ENCODE measurements at places on chromosomes 16 and 17.
A peak's percentile ranks its signal among the peaks of the same experiment; 100 is the strongest.

DNA sequence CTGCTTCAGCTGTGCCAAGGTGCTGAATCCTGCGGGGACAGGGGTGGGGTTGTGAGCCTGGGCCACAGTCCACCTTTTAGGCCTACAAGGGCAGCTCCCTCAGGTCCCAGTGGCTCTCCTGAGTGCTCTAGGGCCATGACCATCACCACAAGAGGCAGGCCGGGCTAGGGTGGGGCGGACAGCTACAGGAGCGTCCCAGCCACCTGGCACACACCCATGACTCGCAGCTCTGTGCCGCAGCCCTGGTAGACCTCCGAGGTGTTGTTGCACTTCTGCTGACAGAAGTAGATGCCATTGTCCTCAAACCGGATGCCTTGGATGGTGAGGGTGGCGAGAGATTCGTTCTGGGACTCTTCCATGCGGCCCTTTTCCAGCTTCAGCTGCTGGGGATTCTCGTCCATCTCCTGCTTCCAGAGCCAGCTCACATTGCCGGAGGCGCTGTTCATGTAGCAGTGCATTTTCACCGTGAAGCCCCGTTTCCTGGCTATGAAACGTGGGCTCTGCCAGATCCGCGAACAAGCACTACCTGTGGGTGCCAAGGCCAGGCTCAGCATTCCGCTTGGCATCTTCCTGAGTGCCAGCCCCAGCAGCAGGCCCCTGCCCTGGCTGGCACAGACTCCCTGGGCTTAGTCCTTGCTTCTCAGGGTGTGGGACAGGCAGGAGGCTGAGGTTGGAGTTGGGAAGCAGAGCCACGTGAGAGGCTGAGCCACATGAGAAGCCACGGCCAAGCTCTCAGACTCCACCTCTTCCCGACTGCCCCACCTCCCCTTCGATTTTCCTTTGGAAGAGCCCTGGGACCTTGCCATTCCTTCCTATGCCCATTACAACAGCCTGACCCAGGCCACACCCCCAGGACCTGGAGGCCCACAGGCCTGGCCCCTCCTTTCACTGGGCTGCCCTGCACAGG lies 2.0 kb downstream of the CD79B start:
- DNase-seq = no peak

DNA sequence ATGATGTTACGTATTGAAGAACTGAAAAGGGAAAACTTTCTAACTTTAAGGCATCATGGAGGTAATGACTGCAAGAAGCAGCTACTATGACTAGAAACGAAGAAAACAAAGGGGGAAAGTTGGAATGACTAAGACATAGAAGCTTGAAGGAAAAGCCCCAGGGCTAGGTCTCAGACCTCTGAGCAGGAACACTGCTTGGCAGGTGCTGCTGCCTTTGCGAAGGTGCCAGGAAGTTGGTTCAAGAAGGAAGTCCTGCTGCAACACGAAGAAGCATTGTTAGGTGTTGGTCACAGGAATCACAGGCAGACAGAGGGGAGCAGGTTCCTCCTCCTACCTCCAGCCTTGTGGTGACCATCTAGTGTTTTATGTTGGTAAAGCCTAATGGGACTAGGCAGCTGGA lies 48.1 kb upstream of the HS3ST4 start:
- no peak for DNase-seq

- no peak for DNase-seq
Measured at GRCh38 chr17:35295686-35296085, 52.8 kb downstream of the SLFN5 start.

GRCh38 chr16:50272687-50273381 lies 6.5 kb downstream of the ADCY7 start:
- DNase-seq = no peak

DNA sequence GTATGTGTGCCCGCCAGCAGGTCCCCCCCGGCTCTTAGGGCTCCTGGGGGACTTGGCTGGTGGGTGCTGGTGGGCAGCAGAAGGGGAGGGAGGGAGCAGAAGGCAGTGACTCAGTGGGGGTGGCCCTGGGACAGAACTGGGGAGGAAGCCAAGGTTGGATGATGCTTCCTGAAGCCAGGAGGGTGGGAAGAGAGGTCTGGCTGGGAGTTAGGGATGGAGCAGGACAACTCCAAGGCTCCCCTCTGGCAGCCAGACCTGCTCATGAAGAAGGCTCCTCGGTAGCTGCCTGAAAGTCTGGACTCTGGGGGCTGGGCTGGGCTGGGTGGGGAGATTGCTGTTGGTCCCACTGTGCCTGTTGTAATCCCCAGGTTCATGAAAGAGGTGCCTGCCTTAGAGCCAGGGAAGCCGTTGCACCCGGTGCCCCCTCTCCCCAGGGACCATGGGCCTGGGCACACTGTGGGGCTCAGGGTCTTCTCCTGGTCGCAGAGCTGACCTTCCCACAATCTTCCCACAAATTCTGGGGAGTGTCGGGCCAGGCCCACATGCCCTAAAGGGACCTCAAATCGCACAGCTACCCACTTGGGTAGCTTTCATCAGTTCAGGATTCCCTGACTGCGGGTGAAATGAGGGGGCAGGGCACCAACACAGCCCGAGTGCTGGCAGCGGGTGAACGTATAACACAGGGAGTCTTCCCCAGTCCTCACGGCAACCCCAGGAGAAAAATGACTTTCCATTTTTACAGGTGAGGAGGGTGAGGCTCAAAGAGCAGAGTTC lies 1.1 kb upstream of the PLEKHG4 start:
- no peak for DNase-seq

DNA sequence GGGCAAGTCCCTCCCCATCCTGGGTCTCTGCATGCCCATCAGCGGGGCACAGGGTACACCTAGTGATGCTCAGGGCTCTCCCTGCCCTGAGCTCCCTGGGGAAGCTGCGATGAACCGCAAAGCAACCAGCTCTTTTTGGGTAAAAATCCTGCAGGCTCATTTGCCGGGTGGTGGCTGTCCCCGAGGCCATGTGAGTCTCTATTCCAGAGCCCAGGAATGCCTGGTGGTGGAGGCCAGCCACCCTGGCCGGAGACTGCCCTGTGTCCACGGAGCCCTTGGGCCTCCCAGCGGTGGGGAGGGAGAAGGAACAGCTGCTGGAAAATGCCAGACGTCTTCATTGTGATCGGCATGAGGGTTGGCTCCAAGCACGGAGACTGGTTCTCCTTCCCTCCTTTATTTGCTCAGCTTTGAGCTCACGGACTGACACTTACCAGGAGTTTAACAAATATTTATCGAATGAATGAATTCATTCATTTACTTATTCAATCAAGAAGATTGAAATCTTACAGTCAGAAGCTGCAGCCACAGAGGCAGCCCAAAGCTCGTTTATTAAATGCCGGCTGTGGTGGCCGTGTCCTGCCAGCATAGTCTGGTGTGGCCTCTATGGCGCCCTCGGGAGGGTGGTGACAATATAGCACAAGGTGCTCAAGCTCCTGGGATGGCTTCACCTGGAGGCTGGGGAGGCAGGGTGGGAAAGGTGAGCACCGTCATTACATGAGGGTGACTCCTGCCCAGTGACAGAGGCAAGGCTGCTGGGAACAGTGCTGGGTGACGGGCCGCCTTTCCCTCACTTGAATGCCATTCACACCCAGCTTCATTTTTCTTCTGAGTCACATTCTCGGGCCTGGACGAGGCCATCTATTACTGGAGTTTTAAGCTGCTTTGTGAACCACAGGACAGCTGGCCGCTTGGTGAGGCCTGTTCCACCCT lies 31.1 kb upstream of the JPH3 start:
- DNase-seq = no peak

DNA sequence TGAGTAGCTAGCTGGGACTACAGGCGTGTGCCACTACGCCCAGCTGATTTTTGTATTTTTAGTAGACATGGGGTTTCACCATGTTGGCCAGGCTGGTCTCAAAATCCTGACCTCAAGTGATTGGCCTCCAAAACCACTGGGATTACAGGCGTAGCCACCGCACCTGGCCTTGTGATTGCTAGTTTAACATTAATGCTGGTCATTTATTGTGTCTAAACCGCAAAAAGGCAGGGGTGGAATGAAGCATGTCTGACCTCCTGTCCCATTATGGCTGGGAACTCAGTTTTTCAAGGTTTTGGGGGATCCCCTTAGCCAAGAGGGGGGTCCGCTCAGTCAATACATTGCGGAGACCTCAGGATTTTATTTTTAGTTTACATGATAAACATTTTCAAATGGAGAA lies 10.7 kb upstream of the CNGB1 start:
- no peak for DNase-seq

GRCh38 chr17:60971515-60972369 lies 294.1 kb downstream of the BCAS3 start:
- DNase-seq = peak; percentile 3

DNA sequence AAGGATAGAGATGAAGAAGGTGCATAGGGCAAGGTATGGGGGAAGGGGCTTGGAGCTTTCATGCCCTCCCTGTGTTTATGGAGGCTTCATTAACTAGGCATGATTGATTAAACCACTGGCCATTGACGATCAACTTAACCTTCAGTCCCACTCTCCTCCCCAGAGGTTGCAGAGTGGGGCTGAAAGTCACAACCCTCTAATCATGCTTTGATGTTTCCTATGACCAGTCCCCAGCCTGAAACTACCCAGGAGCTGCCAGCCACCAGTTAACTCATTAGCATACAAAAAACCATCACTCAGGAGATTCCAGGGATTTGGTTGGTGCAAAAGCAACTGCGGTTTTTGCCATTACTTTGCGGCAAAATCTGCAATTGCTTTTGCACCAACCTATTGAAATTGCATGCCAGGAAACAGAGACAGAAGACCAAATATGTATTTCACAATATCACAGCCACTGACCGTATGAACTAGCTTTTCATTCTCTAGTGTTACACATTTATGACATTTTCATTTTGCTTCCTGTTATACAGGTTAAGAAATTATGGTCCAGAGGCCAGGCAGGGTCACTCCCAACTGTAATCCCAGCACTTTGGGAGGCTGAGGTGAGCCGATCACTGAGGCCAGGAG lies 5.4 kb downstream of the GFOD2 start:
- DNase-seq = no peak

DNA sequence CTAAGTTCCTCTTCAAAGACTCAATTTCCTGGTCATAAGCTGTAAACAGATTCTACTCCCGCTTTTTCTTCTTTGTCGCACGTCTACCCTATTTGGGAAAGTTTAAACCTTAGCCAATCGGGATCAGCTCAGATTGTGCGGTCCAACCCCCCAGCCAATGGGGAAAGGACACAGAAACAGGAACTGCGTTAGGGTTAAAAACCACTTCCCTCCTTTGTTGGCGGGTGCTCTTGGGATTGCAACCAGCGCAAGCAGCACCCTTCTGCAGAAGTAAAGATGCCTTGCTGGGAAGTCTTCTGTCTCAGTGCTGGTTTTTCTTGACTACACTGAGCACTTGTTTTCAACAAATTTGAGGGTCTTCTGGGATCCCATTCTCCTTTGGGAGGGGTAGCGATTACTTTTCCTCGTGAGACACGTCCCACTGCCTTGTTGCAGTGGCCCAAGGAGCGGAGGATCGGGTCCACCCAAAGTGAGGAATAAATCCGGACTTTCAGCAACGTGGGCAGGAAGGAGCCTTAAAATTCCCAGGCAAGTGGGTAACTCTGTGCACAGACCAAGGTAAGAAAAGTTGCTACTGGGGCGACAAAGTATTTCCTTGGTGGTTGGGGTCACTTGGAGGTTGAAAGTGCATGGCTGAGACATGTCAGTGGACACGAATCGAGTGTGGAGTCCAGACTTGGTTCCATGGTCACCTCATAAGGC lies 1.0 kb upstream of the YPEL3 start:
- no peak for DNase-seq

DNA sequence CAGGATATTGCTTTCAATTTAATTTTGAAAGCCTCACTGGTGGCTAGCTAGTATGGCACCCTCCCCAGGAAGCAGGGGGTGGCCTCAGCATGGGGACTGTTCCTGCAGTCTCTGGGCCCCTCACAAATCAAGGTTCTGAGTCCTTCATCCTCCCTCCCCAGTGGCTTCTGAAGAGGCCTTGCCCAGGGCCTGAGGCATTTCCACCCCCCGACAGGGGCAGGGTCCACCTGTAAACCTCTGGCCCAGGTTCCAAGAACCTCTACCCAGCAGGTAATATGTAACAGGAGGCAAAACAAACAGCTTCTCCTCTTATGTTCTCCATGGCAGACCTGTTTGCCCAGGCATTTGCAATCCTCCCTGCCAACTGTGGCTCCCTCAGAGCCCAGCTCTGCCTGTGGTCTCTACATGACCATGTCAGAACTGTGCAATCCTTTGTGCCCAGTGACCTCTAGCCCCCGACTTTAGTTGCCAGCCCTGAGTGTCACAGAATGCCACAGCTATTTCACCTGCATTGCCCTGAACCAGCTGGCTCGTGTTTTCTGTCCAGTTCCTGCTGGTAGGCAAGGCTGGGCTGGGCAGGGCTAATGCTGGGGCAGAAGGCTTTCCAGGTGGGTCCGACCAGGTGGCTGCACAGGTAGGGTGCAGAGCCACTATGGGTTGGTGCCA lies 14.3 kb downstream of the ACSF2 start:
- no peak for DNase-seq

GRCh38 chr17:62715882-62716390 lies 88.5 kb downstream of the MRC2 start:
- no peak for DNase-seq

DNA sequence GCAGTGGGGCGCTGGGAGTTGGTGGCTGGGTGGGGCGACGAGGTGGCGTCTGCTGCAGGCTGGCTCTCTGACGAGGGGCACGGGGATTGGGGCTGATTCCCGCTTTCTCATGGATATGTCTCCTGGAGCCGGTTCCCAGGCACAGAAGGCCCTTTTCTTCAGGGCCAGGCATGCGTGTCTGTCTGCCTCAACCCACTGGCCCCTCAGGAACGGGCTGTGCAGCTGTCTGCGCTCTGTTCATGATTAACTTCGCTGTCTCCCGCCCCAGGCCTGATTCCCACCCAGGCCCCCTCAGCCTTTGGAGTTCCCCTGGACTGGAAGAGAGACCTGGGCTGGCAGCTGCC lies 53.1 kb downstream of the RAP1GAP2 start:
- no peak for DNase-seq

GRCh38 chr16:65622151-65622550 lies 500.3 kb upstream of the CDH11 start:
- DNase-seq = no peak

DNA sequence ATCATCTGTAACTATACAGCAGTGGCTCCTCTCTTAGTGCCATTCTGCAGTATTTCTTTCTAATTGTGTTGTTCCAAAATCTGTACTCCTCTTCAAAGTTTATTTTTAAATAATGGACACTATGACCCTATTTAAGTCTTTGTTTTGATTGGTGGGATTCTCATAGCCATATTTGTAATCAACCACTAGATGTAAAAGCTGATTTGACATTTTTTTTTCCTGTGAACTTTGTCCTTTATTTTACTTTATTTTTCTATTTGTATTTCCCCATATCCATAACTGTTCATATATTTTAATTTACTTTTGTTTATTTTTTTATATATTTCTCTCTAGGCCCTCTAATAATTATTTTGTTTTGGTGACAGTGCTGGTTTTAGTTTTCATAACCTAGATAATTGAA lies 544.4 kb downstream of the KCNJ2 start:
- DNase-seq = no peak
